Bronchial epithelial cell (primary cell): ENCODE measurements at places on chromosomes 3 and 15. TPM values are rescaled to one million over a fixed set of nuclear protein-coding genes. Genes with fewer than 3 reads are reported as not detected.

The EPHB1 gene
- under 0.01 TPM in 1 of 2 replicates, not detected in the other for total RNA-seq

The EHD4 gene
- 21.1 and 28.3 TPM in 2 replicates for total RNA-seq

The LMOD3 gene
- total RNA-seq, result not detected in 2 replicates

The RTP4 gene
- total RNA-seq, result under 0.01 and 0.13 TPM in 2 replicates

The NTRK3 gene
- not detected in 2 replicates for total RNA-seq

The ZBTB47 gene
- 5.8 and 7.6 TPM in 2 replicates for total RNA-seq

The LMAN1L gene
- under 0.01 TPM in 1 of 2 replicates, not detected in the other for total RNA-seq

The HDC gene
- not detected in 2 replicates for total RNA-seq

The PP2D1 gene
- not detected in 2 replicates for total RNA-seq

The AP3S2 gene
- total RNA-seq, result 50.6 and 51.3 TPM in 2 replicates

The GOLGA8K gene
- 0.13 and 0.26 TPM in 2 replicates for total RNA-seq

The SPESP1 gene
- 3.8 and 4.2 TPM in 2 replicates for total RNA-seq

The ERC2 gene
- total RNA-seq, result under 0.01 and 0.13 TPM in 2 replicates

The SPTBN5 gene
- 0.51 and 0.53 TPM in 2 replicates for total RNA-seq

The CATSPER2 gene
- 4.7 TPM in 2 replicates for total RNA-seq

The PSTPIP1 gene
- 0.38 TPM in 1 of 2 replicates, not detected in the other for total RNA-seq

The PLAAT1 gene
- total RNA-seq, result 1.6 and 4.5 TPM in 2 replicates

The CHMP2B gene
- total RNA-seq, result 27.4 and 31.5 TPM in 2 replicates

The CASR gene
- not detected in 2 replicates for total RNA-seq

The GPR160 gene
- total RNA-seq, result 1.3 and 2.0 TPM in 2 replicates

The SH2D7 gene
- not detected in 2 replicates for total RNA-seq
